ENCODE measurements at places on chromosomes 16 and 17. TPM values are rescaled to one million over a fixed set of nuclear protein-coding genes. Genes with fewer than 3 reads are reported as not detected.
A peak's percentile ranks its signal among the peaks of the same experiment; 100 is the strongest.

DNA sequence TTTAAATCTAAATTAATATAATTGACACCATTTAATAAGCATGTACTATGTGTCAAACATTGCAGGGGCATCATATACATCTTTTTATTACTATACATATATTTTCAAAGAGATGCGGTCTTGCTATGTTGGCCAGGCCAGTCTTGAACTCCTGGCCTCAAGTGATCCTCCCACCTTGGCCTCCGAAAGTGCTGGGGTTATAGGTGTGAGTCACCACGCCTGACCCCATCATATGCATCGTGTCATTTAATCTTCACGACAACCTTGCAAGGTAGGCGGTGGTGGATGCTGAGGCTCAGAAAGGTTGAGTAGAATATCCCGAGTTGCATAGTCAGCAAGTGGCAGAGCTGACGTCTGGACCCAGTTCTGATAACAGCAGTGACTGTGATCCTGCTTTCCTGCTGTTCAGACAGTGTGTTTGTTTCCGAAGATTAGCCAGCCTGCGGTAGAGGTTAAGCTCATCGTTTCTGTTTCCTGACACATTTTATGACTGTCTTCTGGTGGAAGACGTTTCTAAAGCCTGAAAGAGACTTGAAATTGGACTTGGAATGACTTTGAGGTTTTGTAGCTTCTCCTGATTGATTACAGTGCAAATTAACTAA is 316.6 kb downstream of the SNX29 start:
- DNase-seq, result no peak
- H3K27me3 ChIP-seq, result no peaks in the 10 kb centered on the region
- peaks cover 5% of the 10 kb centered on the region for H3K4me1 ChIP-seq

- H3K27ac ChIP-seq, result no peak overlapping the region
- peaks cover 17% of the 10 kb centered on the region for H3K4me1 ChIP-seq
- no peak for DNase-seq
- no peaks in the 10 kb centered on the region for H3K27me3 ChIP-seq
- H3K4me3 ChIP-seq, result no peak overlapping the region
- H3K36me3 ChIP-seq, result peaks cover 42% of the 10 kb centered on the region
Observed at GRCh38 chr16:74902161-74902560, 82.8 kb downstream of the WDR59 start.

GRCh38 chr17:70629902-70630301 is 460.6 kb downstream of the KCNJ2 start:
- H3K4me1 ChIP-seq, result no peaks in the 10 kb centered on the region
- H3K36me3 ChIP-seq, result no peaks in the 10 kb centered on the region
- no peak overlapping the region for H3K4me3 ChIP-seq
- DNase-seq, result no peak
- no peak overlapping the region for H3K27ac ChIP-seq

- H3K36me3 ChIP-seq, result peaks cover 18% of the 10 kb centered on the region
- no peak overlapping the region for H3K27ac ChIP-seq
- H3K4me3 ChIP-seq, result no peak overlapping the region
- H3K4me1 ChIP-seq, result no peaks in the 10 kb centered on the region
Observed at GRCh38 chr17:29505836-29506235, 61.0 kb downstream of the ABHD15 start.

DNA sequence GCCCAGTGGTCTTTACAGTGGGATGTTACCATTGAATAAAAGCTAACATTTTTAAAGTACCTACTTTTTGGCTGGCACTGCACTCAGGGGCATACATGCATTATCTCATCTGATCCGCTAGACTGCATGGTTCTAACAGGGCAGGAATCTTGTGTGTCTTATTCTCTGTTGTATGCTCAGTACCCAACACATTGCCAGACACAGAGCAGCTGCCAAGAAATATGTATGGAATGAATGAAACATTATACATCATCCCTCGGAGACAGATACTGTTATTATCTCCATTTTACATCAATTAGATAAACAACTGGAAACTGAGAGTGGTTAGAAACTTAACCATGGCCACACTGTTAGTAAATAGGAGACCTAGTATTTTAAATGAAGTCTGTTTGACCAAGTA is 74.1 kb upstream of the CDH11 start:
- no peaks in the 10 kb centered on the region for H3K27me3 ChIP-seq
- no peak overlapping the region for H3K4me3 ChIP-seq
- no peaks in the 10 kb centered on the region for H3K36me3 ChIP-seq
- DNase-seq, result no peak
- no peak overlapping the region for H3K27ac ChIP-seq

DNA sequence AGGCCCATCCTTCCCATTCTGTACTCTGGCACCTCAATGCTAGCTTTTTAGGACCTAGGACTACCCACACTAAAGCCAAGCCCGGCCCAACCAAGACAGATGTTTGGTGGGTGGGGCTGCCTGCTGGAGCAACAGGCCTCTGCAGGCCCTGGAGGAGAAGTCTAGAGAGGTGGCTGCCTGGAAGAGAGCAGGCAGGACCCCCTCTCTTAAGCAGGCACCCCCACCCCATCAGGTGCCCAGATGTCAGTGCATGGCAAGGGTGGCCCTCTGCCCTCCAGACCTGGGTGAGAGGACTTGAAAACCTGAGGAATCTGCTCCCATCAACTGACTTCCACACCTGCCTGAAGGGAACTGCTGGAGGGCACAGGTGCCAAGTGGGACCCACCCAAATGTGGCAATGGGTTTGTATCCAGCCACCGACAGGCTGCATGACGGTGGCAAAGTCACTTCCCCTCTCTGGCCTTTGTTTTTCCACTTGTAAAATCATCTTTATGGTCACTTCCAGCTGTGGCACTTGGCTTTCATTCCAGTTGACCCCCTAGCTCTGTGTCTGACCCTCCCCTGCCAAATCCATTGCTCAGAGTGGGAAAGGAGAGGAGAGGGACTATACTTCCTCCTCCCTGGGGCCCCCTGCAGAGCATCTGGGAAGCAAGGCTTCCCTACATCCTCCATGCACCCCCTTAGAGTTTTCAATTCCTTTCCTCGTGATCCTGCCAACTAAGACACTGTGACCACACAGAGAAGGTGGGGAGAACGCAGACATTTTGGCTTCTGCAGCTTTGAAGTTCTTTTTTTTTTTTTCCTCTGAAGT is 1.7 kb upstream of the STAT5A start:
- H3K27me3 ChIP-seq, result no peaks in the 10 kb centered on the region
- peak overlapping the region; percentile 89 for H3K27ac ChIP-seq
- H3K4me3 ChIP-seq, result peak overlapping the region; percentile 87
- peaks cover 5% of the 10 kb centered on the region for H3K36me3 ChIP-seq
- DNase-seq, result peak; percentile 92

DNA sequence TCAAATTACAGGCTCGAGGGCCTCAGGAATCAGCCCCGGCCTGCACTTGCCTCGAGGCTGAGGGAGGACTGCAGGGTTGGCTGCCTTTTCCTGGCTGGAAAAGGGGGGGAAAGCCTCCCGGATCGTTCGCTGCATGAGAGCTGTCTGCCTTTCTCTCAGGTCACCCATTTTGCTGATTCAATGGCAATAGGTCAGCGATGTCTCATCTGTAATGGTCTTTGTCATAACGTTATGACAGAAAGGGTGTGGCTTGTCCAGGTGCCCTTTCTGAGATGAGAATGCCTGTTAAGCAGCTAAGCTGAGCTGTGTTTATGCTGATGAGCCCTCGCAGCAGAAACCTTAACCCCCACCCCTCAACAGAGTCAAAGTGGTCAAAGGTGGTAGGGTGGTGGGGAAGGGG is 81.8 kb downstream of the AKAP1 start:
- H3K4me3 ChIP-seq, result no peak overlapping the region
- DNase-seq, result no peak
- H3K27ac ChIP-seq, result no peak overlapping the region
- no peaks in the 10 kb centered on the region for H3K36me3 ChIP-seq
- H3K4me1 ChIP-seq, result no peaks in the 10 kb centered on the region

GRCh38 chr17:9002227-9002605 is 19.1 kb upstream of the NTN1 start:
- H3K27me3 ChIP-seq, result no peaks in the 10 kb centered on the region
- no peak overlapping the region for H3K27ac ChIP-seq
- H3K4me3 ChIP-seq, result peak overlapping the region; percentile 69
- DNase-seq, result no peak
- H3K36me3 ChIP-seq, result no peaks in the 10 kb centered on the region
- H3K4me1 ChIP-seq, result peaks cover 44% of the 10 kb centered on the region

- H3K27ac ChIP-seq, result no peak overlapping the region
- H3K4me1 ChIP-seq, result no peaks in the 10 kb centered on the region
- no peaks in the 10 kb centered on the region for H3K27me3 ChIP-seq
- no peak for DNase-seq
- no peak overlapping the region for H3K4me3 ChIP-seq
Observed at GRCh38 chr17:76826330-76827068, 41.7 kb upstream of the MGAT5B start.

- H3K4me3 ChIP-seq, result no peak overlapping the region
- DNase-seq, result no peak
- no peaks in the 10 kb centered on the region for H3K27me3 ChIP-seq
- H3K36me3 ChIP-seq, result no peaks in the 10 kb centered on the region
- no peak overlapping the region for H3K27ac ChIP-seq
Observed at GRCh38 chr17:12592941-12593340, 72.7 kb upstream of the MYOCD start.

GRCh38 chr17:80987941-80988461 is 3.6 kb upstream of the CHMP6 start:
- H3K36me3 ChIP-seq, result no peaks in the 10 kb centered on the region
- no peak overlapping the region for H3K27ac ChIP-seq
- H3K4me3 ChIP-seq, result no peak overlapping the region
- no peaks in the 10 kb centered on the region for H3K27me3 ChIP-seq
- H3K4me1 ChIP-seq, result peaks cover 23% of the 10 kb centered on the region

DNA sequence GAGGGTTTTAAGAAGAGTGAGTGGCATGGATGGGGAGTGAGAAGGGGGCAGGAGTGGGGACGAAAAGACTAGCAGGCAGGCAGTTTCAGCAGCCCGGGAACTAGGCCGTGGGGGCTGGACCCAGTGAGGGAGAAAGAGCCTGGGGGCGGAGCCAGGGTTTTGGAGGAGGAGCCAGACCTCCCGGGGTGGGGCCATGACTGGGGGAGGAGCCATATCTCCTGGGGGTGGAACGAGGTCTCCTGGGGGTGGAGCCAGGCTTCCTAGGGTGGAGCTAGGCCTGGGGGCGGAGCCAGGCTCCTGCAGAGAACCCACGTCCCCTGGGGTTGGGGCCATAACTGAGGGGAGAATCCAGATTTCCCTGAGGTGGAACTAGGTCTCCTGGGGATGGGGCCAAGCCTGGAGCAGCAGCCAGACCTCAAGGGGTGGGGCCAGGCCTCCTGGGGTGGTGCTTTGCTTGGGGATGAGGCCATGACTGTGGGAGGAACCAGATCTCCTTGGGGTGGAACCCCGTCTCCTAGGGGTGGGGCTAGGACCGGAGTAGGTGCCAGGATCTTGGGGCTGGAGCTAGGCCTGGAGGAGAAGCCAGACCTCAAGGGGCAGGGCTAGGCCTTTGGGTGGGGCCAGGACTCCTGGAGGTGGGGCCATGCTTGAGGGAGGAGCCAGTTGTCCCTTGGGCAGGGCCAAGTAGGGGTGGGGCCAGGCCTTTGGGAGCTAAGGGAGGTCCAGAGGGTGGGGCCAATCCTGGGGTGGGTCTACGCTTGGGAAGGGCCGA is 41.7 kb upstream of the JPH3 start:
- no peaks in the 10 kb centered on the region for H3K27me3 ChIP-seq
- no peak overlapping the region for H3K27ac ChIP-seq
- H3K36me3 ChIP-seq, result no peaks in the 10 kb centered on the region
- peaks cover 21% of the 10 kb centered on the region for H3K4me1 ChIP-seq

DNA sequence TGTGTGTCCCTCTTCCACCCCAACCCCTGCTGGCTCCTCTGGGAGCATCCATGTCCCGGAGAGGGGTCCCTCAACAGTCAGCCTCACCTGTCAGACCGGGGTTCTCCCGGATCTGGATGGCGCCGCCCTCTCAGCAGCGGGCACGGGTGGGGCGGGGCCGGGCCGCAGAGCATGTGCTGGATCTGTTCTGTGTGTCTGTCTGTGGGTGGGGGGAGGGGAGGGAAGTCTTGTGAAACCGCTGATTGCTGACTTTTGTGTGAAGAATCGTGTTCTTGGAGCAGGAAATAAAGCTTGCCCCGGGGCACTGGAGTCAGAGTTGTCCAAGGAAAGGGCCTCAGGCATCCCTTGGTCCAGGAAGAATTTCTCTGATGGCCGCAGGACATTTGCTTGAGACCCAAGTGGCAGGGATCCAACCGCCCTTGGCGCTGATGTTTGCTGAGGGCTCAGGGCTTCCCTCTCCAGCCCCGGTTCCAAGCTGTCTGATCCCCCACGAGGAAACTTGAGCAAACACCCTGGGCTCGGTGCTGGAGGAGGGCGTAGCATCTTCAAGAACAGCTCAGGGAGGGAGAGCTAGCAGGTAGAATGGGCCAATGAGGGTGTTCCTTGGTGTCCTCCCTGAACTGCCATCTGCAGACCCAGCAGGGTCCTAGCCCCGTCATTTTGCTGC is 4.5 kb downstream of the NXPH3 start:
- H3K4me1 ChIP-seq, result peaks cover 27% of the 10 kb centered on the region
- peaks cover 11% of the 10 kb centered on the region for H3K36me3 ChIP-seq
- H3K27ac ChIP-seq, result no peak overlapping the region
- DNase-seq, result no peak
- no peaks in the 10 kb centered on the region for H3K27me3 ChIP-seq
- H3K4me3 ChIP-seq, result no peak overlapping the region

DNA sequence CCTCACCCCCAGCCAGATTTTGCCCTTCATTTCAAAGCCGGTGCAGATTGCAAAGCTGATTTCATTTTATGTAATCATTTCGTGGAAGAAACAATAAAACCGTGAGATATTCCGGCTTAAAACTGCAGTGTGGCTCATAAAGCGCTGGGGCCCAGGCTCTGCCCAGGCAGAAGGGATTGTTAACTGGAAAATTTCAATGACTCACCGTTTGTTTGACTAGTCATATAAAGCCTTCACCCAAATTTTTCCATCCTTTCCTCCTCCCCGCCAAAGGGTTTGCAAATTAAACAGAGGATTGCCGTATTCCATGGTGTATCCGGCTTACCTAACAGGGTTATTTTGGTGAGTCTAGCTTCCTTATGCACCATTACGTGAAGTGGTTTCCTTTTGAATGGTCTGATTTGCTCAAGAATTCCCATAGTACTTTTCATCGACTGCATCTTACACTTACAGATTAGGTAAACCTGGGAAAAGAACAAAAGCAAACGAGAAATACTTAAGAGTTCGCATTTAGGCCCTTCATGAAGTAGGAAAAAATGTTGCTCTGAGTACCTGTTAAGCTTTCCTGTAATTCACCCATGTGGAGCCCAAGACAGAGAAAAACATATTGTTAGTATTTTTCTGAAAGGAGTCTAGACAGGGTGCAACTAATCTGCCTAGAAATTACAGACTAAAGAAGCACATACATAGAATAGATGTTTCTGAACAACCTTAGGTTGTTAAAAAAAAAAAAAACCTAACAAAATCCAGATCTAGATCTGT is 949 bp upstream of the GSPT1 start:
- peaks cover 32% of the 10 kb centered on the region for H3K4me1 ChIP-seq
- H3K27ac ChIP-seq, result peak overlapping the region; percentile 95
- H3K27me3 ChIP-seq, result no peaks in the 10 kb centered on the region
- H3K36me3 ChIP-seq, result no peaks in the 10 kb centered on the region
- H3K4me3 ChIP-seq, result peak overlapping the region; percentile 97

Gene KRTAP4-9
- not detected for total RNA-seq

Gene SLC4A1
- 0.11 TPM for total RNA-seq

Gene IL32
- 37.8 TPM for total RNA-seq

Gene BLMH
- total RNA-seq, result 21.0 TPM

Gene KRT24
- 0.42 TPM for total RNA-seq

Gene KLHL36
- total RNA-seq, result 55.0 TPM

Gene KCNJ18
- not detected for total RNA-seq

Gene C17orf78
- not detected for total RNA-seq
